WTC11 (cell line): ENCODE measurements at places on chromosomes 2 and 18. TPM values are rescaled to one million over a fixed set of nuclear protein-coding genes. Genes with fewer than 3 reads are reported as not detected.
A peak's percentile ranks its signal among the peaks of the same experiment; 100 is the strongest.

GRCh38 chr18:36798738-36799473 lies 29.9 kb downstream of the TPGS2 start:
- no peak for DNase-seq

- DNase-seq, result no peak
Measured at GRCh38 chr2:20549144-20549543, 101.8 kb downstream of the HS1BP3 start.

DNA sequence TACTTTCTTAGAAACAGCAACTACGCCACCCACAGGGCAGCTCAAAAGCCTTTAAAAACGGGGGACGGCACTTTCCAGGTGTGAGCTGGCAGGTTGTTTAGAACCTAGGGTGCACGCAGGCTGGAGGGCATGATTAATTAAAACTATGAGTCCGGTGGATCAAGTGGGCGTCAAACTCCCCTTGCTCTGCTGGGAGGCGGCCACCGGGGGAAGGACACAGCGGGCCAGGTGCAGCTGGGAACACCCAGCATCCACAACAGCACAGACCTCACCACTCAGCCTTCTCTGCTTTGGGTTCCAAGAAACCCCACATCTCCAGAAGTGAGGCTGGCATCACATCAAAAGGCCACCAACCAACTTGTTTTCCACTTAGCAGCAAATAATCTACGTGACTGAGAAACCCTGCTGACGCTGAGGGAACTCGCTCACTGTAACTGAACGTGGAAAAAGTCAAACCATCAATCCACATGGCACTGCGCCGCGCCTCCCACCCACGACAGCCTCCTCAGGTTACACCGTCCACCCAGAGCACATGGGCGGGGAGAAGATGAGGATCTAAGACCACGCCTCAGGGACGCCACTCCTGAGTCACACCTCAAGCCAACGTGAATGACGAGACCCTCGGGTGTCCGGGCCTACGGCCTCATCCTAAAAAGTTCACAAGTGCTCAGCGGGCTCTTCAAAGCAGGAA lies 118.2 kb downstream of the ZNF516 start:
- DNase-seq, result no peak

The UGT1A4 gene
- total RNA-seq, result 0.14 to 0.22 TPM in 2 of 3 replicates, not detected in the other

The B4GALT6 gene
- total RNA-seq, result 50.6 to 56.6 TPM (median 50.8 TPM) in 3 replicates

The ERLEC1 gene
- 25.9 to 27.8 TPM (median 26.5 TPM) in 3 replicates for total RNA-seq

DNA sequence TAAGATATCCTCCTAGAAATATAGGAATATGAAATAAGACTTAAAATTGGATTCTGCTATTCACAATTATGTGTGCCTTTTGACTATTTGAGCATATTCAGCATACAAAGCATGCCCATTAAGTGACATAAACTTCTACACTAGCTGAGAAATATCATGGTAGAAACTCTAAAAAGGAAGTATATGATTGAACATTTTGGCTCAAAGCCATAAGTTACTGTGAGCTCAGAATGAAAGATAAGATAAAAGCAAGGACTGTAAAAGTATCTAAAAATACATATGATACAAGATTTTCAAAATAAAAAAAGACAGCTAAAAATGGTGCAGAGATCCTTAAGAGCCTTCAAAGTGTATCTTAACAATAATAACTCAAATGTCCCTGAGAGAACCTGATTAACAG lies 340.5 kb upstream of the SLC39A10 start:
- no peak for DNase-seq

The ZC3H15 gene
- 60.0 to 60.9 TPM (median 60.5 TPM) in 3 replicates for total RNA-seq

GRCh38 chr18:34695310-34695709 lies 14.8 kb upstream of the DTNA start:
- DNase-seq, result no peak

The MFSD6 gene
- total RNA-seq, result 4.1 to 4.8 TPM (median 4.7 TPM) in 3 replicates

GRCh38 chr2:94986392-94986963 lies 39.0 kb upstream of the MAL start:
- peak; percentile 75 for DNase-seq

The NBAS gene
- total RNA-seq, result 32.3 to 42.6 TPM (median 41.4 TPM) in 3 replicates

GRCh38 chr2:235573331-235574221 lies 79.7 kb downstream of the AGAP1 start:
- no peak for DNase-seq

GRCh38 chr2:62329797-62330196 lies 133.9 kb downstream of the B3GNT2 start:
- no peak for DNase-seq

DNA sequence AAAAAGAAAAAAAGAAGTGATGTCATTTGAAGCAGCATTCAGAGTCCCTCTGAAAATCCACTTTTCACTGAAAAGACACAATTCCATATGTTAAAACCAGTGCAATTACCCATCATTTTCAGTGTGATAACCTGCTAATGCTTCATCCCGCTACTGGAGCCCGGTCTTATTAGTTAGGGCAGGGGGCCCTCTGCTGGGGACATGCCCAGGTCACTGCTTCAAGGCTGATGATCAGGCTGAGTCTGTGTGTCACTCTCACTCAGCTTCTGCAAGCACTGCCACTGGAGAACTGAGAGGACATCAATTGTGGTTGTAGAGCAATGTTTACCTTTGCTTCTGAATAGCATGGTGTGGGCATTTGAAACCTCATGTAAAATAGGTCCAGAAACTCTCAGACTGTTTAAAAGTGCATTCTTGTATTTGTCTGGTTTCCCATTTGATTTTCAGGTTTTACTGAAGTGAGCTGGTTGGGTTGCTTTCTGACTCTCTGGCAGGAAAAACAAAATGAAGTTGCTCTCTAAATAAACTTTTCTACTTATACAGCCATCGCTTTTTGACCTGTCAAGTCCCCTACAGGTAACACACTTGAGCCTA lies 49.2 kb upstream of the NXPH2 start:
- peak; percentile 74 for DNase-seq

DNA sequence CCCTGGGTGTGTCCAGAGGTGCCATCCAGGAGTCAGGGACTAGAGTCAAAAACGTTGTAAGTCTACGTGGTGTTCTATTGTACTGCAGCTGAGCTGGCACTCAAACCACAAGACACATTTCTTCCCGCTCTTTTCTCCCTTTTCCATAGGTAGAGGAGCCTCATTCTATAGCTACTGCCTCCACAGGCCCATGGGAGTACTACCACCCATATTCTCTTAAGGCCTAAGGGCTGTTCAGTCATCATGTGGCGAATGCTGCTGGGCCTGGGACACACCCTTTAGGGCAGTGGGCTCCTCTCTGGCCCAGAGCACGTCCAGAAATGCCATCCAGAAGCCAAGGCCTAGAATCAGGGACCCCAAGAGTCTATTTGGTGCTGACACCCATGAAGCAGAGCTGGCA lies 1271.7 kb downstream of the CNTNAP5 start:
- DNase-seq, result no peak

DNA sequence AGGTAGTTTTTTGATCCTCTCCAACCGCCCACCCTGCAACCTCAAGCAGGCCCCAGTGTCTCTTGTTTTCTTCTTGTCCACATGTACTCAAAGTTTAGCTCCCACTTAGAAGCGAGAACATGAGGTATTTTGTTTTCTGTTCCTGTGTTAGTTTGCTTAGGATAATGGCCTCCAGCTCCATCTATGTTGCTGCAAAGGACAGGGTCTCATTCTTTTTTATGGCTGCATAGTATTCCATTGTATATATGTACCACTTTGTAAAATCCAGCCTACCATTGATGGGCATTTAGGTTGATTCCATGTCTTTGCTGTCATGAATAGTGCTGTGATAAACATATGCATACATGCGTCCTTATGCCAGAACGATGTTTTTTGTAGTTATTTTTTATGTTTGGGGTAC lies 2.5 kb downstream of the CRYGC start:
- no peak for DNase-seq

The MC2R gene
- not detected in 3 replicates for total RNA-seq

- no peak for DNase-seq
Measured at GRCh38 chr2:9200633-9201015, 6.0 kb upstream of the ASAP2 start.

The DNER gene
- total RNA-seq, result 2.5 to 3.7 TPM (median 2.9 TPM) in 3 replicates

- no peak for DNase-seq
Measured at GRCh38 chr2:201156640-201157039, 26.3 kb upstream of the CASP10 start.

The SEPTIN10 gene
- 86.8 to 92.1 TPM (median 90.1 TPM) in 3 replicates for total RNA-seq

GRCh38 chr18:29862824-29863223 lies 1179.7 kb downstream of the DSC3 start:
- no peak for DNase-seq

DNA sequence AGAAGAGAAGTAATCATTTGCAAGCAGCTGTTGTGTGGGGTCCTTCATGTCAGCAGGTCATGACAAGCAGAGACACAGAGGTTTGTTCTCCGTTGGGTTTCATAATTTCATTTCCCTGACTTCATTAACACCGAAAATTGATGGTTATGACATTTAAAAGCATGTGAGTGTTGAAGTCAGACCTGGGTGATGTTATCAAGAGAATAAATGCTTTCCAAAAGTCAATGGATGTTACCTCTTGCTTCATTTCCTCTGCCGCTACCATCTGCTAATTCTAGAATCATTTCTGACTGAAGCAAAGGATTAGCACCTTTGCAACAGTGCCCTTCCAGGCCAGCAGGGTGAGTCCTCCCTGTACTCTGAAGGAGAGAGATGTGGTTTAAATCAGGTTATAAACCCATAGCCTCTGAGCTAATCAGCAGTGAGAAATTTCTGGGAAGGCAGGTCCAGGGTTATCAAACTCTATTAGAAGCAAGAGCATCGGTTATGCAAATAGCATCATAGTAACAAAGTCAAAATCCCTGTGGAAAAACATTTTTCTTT lies 446.2 kb downstream of the PIK3C3 start:
- DNase-seq, result peak; percentile 22

- DNase-seq, result no peak
Measured at GRCh38 chr2:229118927-229119326, 152.2 kb downstream of the PID1 start.

DNA sequence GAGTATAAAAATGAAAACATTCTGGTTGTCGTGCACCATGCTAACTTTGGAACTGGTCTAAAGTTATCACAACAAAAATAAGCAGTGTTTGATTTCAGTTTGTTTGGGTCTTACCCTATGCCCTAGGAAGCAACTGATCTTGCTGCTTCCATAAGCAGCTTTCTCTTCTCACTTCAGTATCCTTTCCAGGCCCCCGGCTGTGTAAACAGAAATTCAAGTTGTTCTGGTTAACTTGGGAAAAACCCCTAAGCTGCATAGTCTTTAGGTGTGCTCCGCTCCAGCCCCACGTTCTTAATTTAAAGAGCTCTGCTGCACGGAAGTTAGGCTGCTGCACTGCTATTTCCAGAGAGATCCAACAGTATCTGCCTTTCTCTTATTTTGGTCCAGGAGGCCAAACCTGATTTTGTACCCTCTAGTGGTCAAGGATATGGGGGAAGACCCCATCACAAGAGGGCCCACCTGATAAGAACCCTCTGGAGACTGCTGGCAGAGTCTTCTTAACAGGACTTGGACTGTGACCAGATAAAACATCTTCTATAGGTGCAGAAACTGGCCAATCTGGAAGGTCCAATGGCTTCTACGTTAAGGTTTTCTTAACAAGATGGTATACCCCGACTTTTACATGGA lies 69.1 kb downstream of the FEZ2 start:
- no peak for DNase-seq

GRCh38 chr2:240850026-240850425 lies 18.6 kb upstream of the AGXT start:
- DNase-seq, result no peak

GRCh38 chr2:144701259-144701658 lies 181.3 kb upstream of the ZEB2 start:
- DNase-seq, result no peak

- DNase-seq, result no peak
Measured at GRCh38 chr2:9958057-9958456, 6.6 kb downstream of the GRHL1 start.

DNA sequence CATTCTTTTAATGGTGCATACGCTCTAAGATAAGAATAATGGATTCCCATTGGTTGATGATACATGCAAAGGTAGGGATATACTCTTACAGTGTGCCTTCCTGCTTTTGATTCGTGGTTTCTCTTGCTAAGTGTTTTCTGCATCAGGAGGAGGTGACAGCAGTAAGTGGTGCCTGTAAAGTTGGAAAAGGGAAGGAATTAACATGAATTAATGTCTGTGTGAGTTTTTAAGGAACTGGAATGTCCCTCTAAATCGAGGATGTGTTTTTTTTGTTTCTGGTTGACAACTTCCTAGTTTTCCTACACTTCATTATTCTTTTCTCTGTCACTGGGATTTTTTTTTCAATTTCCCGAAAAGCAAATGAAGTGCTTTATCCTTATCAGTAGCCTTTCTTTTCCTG lies 54.4 kb downstream of the CRIM1 start:
- DNase-seq, result no peak

The LYG1 gene
- total RNA-seq, result 0.35 to 0.76 TPM (median 0.55 TPM) in 3 replicates

- DNase-seq, result no peak
Measured at GRCh38 chr18:78980777-78981380, 1.3 kb downstream of the SALL3 start.

The MAPK4 gene
- 3.0 to 4.2 TPM (median 3.3 TPM) in 3 replicates for total RNA-seq

GRCh38 chr2:205984381-205984780 lies 101.6 kb downstream of the INO80D start:
- no peak for DNase-seq

- DNase-seq, result peak; percentile 92
Measured at GRCh38 chr2:9951522-9952285, at the start of gene GRHL1. Gene GRHL1, plus strand, starts transcription at chr2:9951693. Its CDS starts 141 bp downstream, at chr2:9951834.

The ZNF521 gene
- total RNA-seq, result 13.8 to 16.9 TPM (median 15.3 TPM) in 3 replicates

The MOB4 gene
- total RNA-seq, result 40.8 to 55.7 TPM (median 47.8 TPM) in 3 replicates

The VWA3B gene
- not detected in 3 replicates for total RNA-seq

GRCh38 chr2:43576981-43577892 lies 18.6 kb downstream of the THADA start:
- no peak for DNase-seq
